ENCODE measurements at places on chromosomes 11 and 22.

- no peak for DNase-seq
These were observed 152.8 kb downstream of the NCAM1 start for GRCh38 chr11:113113801-113114704.

- DNase-seq, result no peak
These were observed 20.6 kb downstream of the MRPL23 start for GRCh38 chr11:1967641-1968225.

DNA sequence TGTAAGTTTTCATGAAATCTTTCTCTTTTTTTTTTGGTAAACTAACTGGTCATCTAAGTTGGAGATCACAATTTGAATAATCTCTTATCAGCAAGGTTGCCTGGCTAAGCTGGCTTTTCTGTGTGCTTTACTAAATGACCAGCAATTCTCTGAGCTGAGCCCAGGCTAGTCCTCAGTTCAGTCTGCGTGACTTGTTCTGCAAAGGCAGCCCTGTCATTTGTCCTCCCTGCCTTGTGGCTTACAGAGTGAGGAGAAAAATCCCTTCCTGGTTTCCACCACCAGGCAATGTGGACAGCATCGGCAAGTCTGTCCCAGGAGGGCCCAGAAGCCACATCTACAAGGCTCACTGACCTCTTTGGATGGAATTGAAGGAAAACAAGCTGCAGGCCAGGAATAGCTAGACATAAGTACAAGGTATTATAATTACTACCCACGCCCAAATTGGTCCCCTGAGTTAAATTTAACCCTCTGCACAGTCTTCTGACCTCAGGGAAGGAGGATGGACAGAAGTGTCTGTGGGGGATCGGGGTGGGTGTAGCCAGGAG, 108.6 kb downstream of the SCN3B start:
- DNase-seq, result no peak

DNA sequence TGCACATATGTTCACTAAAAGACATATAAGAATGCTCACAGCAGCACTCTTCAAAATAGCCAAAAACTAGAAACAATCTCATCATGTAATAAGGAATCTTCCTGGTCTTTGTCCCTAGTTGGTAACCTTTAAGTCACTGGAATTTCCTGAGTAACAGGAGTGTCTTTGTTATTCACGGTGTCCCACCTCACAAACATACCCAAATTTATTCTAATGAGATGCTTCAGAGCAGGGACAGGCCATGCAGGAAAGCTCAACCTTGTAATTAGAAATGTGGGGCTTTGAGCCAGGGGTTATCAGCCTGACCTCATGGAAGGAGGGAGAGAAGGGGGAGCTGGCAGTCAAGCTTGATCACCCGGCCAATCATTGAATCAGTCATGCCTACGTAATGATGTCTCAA, 40.3 kb upstream of the NFRKB start:
- no peak for DNase-seq

DNA sequence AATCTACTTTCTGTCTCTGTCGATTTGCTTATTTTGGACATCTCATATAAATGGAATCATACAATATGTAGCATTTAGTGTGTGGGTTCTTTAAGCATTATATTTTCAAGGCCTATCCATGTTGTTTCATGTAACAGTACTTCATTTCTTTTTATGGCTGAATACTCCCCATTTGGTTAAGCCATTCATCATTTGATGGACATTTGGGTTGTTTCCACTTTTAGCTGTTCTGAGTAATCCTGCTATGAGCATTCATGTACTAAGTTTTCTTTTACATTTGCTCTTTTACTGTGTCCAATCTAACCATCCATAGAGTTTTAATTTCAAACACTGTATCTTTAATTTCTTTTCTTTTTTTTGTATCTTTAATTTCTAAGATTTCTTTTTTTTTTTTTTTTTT, 55.6 kb upstream of the SPTBN2 start:
- DNase-seq, result no peak

DNA sequence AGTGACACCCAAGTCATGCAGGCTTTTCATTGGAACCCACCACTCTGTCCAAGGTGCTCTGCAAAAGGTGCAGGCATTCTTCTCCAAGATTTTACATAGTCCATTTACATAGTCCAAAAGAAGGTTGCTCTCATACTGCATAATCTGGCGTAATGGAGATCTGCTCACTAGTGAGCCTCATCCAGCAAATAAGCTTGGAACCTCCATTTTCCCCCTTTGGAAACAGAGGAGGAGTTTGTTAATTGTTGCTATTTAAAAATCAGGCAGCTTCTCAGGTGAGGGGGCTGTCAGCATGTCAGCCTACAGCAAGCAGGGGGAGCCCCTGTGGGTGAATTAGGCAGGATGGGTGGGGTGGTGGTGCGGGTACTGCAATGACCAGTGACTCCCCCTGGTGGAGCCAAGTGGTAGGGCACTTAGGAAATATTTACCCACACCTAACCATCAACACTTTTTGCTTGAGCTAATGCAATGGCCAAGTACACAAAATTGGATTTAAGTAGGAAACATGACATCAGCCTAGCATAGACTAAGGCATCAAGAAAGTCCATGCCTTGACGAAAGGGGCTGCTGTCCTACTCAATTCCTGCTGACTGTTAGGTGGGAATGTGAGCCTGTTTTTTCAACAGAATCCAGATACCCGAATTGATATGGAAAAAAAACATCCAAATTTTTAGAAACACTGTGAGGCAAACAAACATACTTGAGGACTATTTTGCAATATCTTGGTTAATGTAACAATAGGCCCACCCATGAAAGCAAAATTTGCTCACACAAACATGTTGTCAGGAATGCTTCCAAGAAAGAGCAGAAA, 64.5 kb downstream of the AMBRA1 start:
- peak; percentile 74 for DNase-seq

- no peak for DNase-seq
These were observed 10.0 kb upstream of the TMA7B start for GRCh38 chr22:39949964-39950737.

- DNase-seq, result no peak
These were observed 1.3 kb downstream of the POU2F3 start for GRCh38 chr11:120241277-120241676.

DNA sequence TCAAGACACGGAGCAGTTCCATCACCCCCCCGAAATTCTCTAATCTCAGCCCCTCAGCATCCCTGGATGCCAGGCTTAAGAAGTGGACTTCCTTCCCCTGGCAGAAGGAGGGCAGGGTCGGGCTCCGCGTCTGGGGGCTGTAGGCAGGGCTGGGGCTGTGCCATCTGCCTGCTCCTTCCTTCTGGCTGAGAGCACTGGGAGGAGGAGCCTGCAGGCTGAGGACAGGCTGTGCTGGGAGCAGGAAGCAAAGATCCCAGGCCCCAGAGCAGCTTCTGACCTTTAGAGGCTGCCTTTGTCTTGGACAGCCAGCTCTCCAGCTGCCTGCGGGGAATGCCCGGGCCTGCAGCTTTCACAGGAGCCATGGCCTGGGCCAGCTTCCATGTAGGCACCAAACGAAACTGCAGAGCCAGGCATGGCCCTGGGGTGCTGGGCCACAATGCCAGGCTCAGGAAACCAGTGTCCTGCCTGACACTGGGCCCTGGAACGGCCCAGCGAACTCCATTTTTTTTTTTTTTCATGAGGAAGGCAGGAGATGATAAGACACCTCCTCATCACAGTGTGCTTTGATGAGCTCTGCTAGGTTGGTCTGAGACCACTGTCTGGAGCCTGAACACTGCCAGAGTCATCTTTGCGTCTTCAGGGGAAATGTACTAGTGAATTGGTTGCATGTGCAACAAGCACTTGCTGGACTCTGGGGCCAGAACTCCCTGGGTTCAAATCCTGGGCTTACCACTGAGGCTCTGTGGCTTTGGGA, 67.9 kb downstream of the MCM5 start:
- no peak for DNase-seq

DNA sequence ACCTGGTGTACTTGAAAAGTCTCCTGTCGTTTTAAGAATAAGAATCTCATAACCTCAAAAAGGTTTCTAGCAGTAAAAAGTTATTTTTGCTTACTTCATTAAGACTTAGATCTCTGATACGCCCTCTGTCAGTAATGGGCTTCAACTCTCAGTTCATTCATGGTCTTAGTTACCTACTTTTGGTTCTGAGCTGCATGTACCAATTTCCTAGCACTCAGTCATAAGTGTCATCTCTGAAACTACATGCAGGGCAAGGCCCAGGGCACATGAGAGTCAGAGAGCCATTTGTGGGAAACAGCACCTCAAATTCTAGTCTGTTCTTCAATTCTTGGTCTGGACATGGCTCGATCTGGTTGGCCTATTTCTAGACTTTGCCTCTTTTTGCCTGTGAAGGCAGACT, 838.4 kb downstream of the FAM181B start:
- no peak for DNase-seq

- DNase-seq, result no peak
These were observed 49.7 kb downstream of the NRXN2 start for GRCh38 chr11:64673279-64673678.

DNA sequence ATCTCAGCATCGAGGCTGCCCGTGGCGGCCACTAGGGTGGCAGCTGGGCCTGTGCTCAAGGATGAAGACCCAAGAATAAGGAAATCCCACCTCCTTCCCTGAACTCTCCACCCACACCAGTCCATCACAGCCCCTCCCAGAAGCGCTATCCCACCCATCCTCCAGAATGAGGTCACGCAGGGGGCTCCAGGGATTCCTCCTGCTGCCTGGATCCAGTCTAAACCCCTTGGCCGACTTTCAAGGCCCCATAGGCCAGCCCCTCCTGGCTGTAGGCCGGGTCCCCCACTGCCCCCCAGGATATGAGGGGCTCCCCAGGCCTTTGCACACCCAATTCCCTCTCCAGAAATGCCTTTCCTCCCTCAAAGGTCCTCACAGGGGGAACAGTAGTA, 19.0 kb upstream of the SCGB1A1 start:
- DNase-seq, result no peak

GRCh38 chr11:87560352-87560751, 522.6 kb downstream of the TMEM135 start:
- DNase-seq, result no peak

- DNase-seq, result no peak
These were observed 1019.1 kb downstream of the TBC1D22A start for GRCh38 chr22:47781427-47782111.

DNA sequence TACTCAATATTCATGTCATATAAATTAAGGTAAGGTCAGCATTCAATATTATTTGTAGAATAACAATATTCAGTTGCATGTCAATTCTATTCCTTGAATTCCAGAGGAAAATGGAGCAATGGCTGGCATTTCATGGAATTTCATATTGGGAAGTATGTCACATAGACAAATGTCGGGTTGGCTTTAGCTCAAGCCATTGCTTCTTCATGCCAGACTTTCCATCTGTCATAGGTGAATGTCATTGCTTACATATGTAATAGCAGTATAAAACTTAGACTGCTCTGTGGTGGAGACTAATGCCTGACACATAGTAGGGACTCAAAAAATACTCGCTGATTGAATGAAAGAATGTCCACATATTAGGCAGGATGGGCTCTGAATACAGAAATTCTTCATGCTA, 509.6 kb upstream of the CHORDC1 start:
- no peak for DNase-seq

GRCh38 chr11:12287374-12288211, 89.8 kb upstream of the PARVA start:
- no peak for DNase-seq

DNA sequence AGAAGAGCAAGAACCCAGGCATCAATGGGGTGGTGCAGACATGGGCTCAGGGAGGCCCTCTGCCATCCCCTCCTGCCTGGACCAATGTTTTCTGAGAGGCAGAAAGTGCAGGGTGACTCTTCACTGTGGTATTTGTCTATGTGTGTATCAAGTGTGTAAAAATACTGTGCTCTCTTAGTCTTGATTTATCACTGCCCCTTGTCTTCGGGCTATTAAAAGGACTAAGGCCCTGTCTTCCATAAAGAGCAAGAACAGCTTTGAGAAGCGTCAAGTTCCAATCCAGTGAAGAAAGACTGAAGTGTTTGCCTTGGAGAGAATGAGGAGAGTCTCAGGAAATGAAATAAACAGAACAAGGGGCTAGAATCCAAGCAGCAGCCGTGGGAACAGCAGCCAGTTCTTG, 14.4 kb downstream of the PRSS23 start:
- DNase-seq, result no peak

- DNase-seq, result no peak
These were observed 10.3 kb downstream of the TP53I11 start for GRCh38 chr11:44940404-44940803.

DNA sequence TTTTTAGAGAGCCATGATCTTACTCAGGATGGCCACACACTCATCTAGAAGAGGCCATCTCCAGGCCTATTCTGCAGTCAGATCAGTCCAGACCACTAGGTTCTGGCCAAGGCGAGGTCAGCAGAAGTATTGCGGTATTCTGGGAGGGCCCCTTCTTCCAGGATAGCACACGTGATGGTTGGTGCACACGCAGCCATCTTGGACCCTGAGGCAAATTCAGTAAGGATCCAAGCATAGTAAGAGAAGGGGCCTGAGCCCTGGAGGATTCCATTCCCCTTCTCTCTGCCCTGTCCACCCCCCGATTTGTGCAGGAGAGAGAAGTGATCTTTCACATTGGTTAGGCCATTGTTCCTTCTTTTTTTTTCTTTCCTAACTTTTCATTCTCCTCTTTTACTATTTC, 957.9 kb downstream of the BRD1 start:
- no peak for DNase-seq

DNA sequence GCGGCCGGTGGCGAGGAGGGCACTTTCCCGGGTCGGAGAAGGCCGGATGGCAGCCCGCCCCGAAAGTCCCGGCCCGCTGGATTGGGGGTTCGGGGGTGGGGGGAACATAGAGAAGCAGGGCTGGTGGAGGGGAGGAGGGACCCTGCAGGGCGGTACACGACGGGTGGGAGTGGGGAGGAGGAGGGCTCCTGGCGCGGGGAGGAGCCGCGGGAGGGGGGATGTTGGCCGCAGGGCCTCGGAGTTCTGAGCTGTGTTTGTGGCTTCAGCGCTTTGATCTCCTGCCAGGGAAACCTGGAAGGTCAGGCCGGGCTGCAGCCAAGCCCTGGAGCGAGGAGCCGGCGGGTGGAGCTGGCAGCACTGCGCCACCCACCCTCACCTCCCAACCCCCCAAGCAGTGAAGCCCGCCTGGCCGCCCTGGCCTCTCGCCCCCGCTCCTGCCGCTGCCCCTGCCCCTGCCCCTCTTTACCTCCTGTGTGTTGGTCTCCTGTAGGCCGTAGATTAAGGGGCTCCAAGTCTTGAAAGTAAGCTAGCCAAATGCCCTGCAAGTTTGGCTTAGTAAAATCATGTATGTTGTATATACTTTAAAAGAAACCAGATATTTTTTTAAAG, 30.9 kb downstream of the C22orf31 start:
- no peak for DNase-seq

- peak; percentile 69 for DNase-seq
These were observed 54.7 kb downstream of the FBXO7 start for GRCh38 chr22:32528984-32529982.

- no peak for DNase-seq
These were observed 6.0 kb downstream of the SPTBN2 start for GRCh38 chr11:66722745-66723651.

DNA sequence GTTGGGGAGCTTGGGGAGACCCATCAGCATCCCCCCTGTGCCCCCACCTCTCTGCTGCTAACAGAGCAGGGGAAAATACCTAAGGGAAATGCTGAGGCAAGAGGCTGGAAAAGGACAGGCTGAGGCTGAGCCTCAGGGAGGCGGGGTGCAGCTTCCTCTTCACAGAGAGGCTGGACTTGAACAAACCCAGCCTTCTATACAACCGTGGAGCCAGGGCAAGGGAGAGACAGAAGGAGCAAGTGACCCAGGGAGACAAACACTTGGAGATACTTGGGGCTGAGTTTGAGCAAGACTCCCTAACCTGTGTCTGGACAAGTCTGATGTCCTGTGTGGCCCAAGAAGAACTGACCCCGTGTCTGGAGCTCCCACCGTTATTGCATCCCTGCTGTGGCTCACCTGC, at the start of gene SLCO2B1:
Gene SLCO2B1 (plus strand): TSS at position 229 of the 400 bp plus-strand sequence. CDS start 275 bp downstream, outside the sequence.
- no peak for DNase-seq
